Head of caudate nucleus (tissue), 42 donors: ENCODE measurements at places on chromosomes 7 and 10.

GRCh38 chr7:157012113-157012547, 1.7 kb upstream of the MNX1 start:
- no peak for DNase-seq

- no peak for DNase-seq
Observed at GRCh38 chr10:1123198-1123597, 67.0 kb downstream of the WDR37 start.

GRCh38 chr10:124119946-124120345, 26.5 kb upstream of the CHST15 start:
- no peak for DNase-seq

GRCh38 chr7:92639213-92639896, 49.2 kb upstream of the FAM133B start:
- no peak for DNase-seq

DNA sequence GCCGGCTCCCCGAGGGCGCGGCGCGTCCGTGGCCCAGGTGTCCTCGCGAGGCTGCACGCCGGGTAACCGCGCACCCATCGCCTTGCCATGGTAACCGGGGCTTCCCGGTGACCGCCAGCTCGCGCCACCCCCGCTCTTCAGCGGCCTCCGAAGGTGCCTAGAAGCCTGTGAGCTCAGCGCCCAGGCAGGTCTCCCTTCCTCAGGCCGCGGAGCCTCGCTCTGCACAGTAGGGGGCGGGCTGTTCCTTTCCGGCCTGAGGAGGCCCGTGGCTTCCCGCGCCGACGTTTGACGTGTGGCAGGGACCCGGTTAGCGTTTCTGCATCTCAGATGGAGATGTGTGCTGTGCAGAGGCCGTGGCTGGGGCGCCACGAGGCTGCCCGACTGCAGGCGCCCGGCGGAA, 117.1 kb downstream of the DYNC2I1 start:
- DNase-seq, result no peak
